ENCODE measurements at places on chromosomes 5 and 9. TPM values are rescaled to one million over a fixed set of nuclear protein-coding genes. Genes with fewer than 3 reads are reported as not detected.
A peak's percentile ranks its signal among the peaks of the same experiment; 100 is the strongest.

GRCh38 chr5:136120529-136120928 is 12.1 kb upstream of the SMAD5 start:
- DNase-seq: no peak

DNA sequence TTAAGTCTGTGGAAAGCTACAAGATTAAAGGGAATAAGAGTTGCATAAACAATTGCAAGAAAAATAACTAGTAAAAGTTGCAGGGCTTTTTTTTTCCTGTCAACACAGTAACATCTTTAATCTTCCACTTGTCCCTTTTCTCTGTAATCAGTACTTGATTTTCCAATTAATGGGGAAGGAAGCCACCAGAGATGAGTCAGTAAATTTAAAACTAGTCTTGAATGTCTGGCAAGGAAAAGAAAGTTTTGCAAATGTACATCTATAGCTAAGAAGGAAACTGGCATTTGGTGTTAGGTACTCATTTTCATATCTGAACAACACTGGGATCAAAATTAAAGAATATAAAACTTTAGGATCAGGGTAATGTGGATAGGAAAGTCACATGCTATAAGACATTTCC is 17.1 kb downstream of the DAP start:
- DNase-seq: no peak

GRCh38 chr5:37165761-37166160 is 83.4 kb downstream of the CPLANE1 start:
- DNase-seq: no peak

DNA sequence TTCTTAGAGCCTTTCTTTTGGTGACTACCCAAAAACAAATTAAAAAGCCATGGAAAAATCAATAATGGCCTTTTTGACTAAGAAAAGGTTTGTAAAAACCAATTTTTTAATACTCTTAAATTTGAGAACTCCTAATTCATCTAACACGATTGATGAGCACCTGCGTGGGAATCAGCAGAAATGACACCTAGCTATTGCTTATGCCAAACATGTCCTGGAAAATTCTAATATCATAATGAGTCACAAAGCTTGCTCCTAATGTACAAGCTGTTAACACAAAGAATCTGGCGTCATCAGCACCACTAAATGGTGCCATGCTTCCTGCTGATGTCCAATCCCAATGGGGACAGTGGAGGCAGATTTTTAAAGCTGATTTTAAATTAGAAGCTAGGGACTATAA is 146.2 kb upstream of the LRRTM2 start:
- no peak for DNase-seq

Gene GFI1B
- 0.78 TPM for polyA plus RNA-seq

DNA sequence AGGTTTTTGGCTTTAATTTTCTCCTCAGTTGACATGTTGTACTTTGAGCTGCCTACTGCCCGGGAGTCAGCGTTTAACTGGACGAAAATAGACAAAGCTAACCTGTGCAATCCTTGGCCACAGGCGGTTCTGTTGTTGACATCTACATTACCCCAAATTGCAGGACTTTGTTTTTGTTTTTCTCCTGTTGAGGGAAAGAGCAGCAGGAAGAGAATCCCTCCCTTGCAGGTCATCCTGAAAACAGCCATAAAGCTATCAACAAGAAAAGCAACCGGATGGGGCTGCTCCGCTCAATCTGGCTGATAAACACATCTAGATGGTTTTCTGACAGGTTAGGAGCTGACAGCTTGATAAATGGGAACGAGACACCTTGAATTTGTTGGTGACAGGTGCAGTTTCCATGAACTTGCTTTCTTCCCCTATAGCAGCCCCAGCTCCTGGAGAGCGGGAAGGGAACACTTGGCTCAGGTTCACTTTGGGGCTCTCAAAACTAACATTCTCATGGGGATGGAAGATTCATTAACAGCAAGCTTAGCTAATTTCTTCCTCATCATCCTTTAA is 331.5 kb downstream of the SLIT3 start:
- DNase-seq: peak; percentile 51

DNA sequence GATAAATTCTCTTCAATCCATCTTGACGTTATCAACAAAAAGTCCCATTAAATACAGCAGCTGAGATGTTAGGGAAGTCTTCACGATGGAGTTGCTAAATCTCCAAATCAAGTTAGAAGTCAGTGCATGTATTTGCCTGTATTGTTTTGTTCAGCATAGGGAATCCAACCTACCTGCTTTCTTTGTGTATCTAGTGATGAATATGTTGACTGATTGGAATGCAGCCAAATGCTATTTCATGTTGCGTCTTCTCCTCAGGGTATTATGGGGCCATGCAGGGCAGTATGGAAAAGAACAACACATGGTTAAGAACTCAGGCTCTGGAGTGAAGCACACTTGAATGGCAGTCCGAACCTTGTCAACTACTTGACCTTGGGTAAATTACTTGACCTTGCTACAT is 529.5 kb upstream of the ZNF462 start:
- DNase-seq: no peak

Gene AIF1L
- 490 TPM for polyA plus RNA-seq

DNA sequence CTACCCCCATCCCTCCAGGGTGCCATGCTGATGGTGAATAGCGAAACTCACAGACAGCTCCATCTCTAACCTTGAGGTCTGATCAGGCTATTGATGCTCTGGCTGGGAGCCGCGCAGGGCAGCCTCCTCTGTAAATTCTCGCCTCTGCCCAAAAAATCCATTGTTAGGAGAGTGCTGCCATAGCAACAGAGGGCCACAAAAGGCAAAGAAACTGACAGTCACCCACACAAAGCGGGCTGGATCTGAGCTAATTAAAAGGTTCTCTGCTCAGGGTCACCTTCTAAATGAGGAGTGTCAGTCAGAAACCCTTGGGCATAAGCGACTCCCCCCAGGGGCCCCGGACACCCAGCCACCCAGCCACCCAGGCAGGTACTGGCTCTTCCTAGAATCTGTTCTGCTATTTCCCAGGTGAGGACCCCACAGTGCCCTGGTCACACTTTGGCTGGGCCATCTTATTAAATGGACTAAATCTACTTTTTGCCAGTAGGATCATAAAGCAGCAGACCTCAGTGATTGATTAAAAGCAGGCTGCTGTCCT is 126.7 kb downstream of the MED10 start:
- no peak for DNase-seq

- DNase-seq: no peak
These were observed at the start of gene LARP1 for GRCh38 chr5:154755361-154756008. TSS of gene LARP1 (plus strand) at chr5:154755377. CDS start at chr5:154755758, 381 bp downstream.

Gene FGFR4
- polyA plus RNA-seq: 87.4 TPM

DNA sequence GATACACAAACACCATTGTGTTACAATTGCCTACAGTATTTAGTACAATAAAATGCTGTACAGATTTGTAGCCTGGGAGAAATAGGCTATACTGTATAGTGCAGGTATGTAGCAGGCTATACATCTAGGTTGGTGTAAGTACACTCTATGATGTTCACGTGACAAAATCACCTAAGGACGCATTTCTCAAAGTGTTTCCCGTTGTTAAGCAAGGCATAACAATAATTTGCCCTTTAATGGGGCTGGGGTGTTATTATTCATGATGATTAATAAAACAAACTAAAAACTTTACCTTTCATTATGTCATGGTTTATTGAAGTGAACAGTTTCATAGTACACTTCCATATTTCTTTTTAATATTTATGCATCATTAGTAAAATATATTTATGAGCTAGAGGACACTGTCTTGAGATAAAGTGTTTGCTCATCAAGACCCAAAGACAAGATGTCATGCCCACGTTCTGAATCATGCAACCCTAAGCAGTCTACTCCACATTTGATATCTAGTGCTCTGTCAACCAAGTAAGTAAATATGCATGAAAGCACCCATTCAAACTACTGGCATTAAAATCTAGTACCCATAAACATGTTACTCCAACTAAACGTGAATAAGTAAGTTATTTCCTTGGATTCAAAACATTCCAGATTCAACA is 220.5 kb downstream of the NR2F1-AS1 start:
- no peak for DNase-seq

Gene TAF11L5
- not detected for polyA plus RNA-seq

GRCh38 chr9:131708226-131709002 is 31.5 kb downstream of the RAPGEF1 start:
- DNase-seq: no peak

DNA sequence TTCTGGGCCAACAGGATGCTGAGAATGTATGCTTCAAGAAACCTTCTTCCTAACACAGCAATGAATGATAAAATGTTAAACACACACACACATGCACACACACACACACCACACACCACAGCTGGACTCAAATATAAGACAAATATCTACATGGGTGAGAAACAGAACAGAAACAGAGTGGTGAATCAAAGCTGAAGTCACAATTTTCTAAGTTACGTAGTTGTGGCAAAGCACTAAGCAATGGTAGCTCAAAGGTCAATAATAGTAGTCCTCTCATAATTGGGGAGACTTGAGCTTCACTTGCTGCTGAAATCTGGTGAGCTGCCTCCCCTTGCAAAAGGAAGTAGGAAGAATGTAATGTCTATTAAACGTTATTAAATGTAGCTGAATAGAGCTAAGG is 33.7 kb upstream of the ITGA1 start:
- DNase-seq: no peak

DNA sequence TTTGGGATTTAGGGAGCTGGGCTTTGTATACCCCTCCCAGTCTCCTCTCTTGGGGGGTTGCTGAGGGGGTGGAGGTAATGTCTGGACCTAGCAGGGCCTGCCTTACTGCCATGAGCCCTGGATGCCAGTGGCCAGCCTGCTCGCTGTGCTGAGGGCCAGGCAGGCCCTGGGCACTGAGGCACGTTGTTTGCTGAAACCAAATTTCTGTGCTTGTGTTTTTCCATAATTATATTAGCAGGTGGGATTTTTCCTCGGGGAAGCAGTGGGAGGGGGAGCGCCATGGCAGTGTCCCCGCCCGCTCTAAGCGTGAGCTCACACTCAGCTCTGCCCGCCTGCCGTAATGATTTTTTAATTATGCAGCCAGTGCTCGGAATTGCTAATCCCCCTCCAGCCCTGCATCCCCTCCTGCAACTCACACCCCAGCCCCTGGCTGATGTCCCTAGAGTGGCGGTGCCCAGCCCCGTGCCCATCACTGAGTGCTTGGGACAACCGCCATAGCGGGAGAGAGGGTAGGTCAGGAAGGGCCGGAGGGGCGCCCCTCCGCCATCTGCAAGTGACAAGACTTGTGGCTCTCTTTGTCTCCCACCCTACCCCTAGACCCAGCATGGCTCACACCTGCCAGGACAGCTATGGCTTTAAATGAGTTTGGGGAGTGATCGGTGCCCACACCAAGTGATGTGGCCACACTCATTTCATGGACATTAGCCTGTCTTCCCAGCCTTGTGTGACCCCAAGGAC is 20.9 kb downstream of the CXXC5 start:
- no peak for DNase-seq

Gene SVEP1
- polyA plus RNA-seq: 6.6 TPM

Gene ENTPD2
- 7.4 TPM for polyA plus RNA-seq

- no peak for DNase-seq
These were observed 92.6 kb upstream of the LMX1B start for GRCh38 chr9:126521089-126521488.

DNA sequence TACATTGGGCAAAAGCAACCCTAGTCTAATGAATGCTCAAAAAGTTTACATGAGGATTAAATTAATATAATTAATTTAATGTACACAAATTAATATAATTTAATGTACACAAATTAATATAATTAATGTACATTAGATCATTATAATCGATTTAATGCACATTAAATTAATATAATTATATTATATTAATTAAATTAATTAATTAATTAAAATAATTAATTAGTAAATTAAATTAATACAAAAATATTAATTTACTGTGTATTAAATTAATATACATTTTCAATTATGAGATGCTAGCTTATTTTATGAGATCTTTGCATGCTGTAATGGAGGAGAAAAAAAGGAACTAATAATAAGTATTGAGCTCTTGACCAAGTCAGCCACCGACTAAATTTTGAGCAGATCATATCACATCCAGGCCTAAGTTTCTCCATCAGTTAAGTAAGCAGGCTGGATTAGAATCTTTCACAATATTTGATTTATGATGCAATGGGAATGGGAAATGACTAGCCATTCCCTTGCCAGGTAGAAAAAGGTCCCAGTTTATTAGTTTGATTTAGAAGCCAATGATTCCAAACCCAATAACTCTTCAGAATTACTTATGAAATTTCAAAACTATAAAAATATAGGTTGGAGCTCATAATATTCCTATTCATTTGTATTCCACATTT is 533.4 kb upstream of the GRIA1 start:
- DNase-seq: no peak

GRCh38 chr5:32230356-32231099 is 56.4 kb upstream of the GOLPH3 start:
- no peak for DNase-seq

GRCh38 chr9:16386007-16386826 is 484.3 kb downstream of the BNC2 start:
- DNase-seq: no peak

Gene ZNF189
- 38.9 TPM for polyA plus RNA-seq

DNA sequence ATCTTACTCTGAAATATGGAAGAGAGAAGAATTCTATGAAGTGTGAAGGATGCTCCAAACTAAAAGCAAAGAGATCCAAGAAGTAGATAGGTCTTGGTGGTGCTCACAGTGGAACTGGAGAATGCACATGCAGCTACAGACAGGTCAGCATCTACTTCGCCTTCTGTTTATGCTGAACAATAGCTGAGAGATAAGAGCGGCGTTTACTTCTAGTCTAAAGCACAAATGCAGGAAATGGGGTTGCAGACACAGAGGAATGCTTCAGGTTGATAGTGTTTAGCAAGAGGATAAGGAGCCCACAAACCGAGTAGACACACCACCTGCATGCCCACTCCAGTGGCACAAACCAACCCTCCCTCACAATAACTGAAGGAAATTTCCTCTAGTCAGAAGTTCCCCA is 180.0 kb upstream of the RGMB start:
- DNase-seq: no peak

DNA sequence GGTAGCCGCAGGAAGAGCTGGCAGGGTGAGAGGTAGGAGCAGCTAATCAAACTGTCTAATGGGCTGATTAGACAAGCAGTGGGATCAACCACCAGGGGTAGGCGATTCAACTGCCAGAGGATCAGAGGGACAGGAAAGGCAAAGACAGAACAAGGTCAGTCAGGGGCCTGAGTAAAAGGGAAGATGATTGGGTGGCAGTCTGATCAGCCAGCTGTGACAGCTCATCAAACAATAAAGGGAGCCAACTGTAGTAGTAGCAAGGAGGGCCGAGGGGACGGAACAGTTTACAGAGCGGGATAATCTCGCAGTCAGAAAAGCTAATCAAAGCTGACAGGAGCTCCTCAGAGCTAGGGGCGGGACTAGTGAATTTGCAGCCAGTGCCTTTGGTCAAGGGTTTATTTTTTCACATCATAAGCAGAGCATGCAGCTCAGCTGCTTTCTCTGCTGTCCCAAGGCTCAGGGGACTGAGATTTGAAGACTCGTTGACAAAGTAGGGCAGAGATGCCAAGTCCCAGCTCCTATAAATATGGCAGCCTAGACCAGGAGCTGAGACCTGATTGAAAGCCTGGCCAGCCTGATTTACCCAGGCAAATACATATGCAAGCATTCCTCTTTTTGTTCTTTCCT is 418.2 kb downstream of the GABRG2 start:
- DNase-seq: no peak

- no peak for DNase-seq
These were observed 73.0 kb upstream of the GPR151 start for GRCh38 chr5:146589028-146589345.
